ENCODE measurements at places on chromosomes 2 and 18.

- no peak for DNase-seq
These were observed 76.7 kb downstream of the XDH start for GRCh38 chr2:31337860-31338259.

- no peak for DNase-seq
These were observed 266.3 kb upstream of the SLC14A2 start for GRCh38 chr18:45349019-45349418.

GRCh38 chr2:38653715-38654527 is 12.0 kb upstream of the GALM start:
- DNase-seq, result no peak

DNA sequence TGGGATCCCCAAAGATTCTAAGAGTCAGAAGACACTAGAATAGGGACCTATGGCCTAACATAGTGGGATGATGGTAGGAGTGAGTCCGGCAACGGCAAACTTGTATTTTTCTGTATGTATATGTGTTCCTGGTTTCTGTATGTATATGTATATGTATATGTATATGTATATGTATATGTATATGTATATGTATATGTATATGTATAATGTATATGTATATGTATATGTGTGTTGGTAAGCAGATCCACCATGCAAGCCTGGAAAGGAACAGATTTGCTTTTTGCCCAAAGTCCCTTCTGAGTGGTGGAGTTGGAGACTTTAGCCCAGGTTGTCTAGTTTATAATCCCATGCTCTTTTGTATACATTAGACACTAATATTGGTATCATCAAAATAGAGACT is 46.6 kb downstream of the MFSD6 start:
- DNase-seq, result no peak

DNA sequence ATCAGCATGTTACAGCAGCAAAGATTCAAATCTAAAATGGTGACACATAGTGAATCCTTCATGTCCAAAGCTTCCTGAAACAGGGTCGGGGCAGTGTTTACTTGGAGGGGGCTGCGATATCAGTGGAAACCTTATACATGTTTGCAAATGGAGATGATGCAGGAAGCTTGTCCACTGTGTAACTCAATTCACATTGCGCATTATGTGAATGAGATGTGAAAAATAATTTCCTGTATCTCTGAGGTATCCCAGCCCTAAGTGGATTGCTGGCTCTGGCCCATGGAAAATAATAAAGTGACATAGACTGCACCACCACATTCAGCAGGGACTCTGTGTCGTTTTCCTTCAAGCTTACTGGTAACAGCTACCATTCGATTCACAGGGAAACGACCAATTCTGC is 505.5 kb downstream of the GALR1 start:
- DNase-seq, result peak; percentile 15

DNA sequence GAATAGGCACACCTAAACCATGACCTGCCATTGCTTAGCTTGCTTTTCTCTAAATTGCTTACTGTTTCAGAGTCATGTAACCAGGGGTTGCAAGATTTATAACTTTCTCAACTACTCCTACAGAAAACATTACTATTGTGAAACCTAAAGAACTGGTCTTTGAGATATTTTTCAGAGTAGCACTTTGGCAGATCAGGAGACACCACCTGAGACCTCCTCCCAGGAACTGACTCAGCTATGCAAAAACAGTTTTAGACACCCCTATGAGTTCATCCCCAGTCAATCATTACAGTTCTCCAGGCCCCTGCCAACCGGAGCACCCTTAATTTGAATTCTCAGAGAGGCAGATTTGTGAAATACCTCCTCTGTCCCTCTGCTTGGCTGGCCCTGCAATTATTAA is 80.3 kb downstream of the MBOAT2 start:
- no peak for DNase-seq

- DNase-seq, result no peak
These were observed 110.0 kb downstream of the ALK start for GRCh38 chr2:29811378-29811777.

GRCh38 chr2:68970566-68971265 is 3.7 kb upstream of the GKN1 start:
- no peak for DNase-seq

- no peak for DNase-seq
These were observed 56.3 kb downstream of the SH3RF3 start for GRCh38 chr2:109185338-109185737.

DNA sequence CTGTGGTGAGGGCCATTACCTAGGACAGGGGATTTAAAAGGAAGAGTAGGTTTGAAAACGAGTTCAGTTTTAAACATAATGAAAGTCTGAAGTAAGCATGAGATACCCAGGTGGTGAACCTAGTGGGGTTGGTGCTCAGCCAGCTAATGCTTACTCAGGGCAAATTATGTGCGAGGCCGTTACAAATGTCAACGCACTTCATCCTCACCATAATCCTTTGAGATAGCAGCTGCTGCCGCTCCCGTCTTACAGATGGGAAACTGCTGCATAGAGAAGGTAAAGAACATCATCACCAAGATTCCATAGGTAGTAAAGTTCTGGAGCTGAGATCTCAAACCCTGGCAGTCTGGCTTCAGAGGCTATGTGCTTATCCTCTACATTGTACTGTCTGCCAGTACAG is 209.0 kb downstream of the DYM start:
- DNase-seq, result no peak

- no peak for DNase-seq
These were observed 1.1 kb downstream of the RPL37A start for GRCh38 chr2:216499641-216500218.

GRCh38 chr2:233821196-233821595 is 33.1 kb downstream of the HJURP start:
- DNase-seq, result no peak

DNA sequence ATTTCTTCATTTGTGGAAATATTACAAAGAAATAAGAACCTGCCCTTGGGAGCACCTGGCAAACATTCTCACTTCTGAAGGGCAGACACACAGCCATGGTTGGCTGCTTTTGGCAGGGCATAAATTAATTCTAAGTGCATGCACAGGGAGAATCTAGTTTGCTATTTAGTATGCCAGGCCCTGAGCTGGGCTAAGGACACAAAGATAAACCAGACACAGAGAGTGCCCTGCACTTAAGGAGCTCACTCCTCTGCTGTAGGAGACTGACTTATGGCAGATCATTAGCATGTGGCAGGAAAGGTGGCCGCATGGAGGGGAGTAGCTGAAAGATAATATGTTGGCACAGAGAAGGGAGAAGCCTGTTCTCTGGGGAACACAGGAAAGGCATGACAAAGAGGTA is 367.0 kb downstream of the LPIN1 start:
- DNase-seq, result no peak

Data from urinary bladder (tissue), 4 donors.